ENCODE measurements at places on chromosomes 5 and 9.
A peak's percentile ranks its signal among the peaks of the same experiment; 100 is the strongest.

DNA sequence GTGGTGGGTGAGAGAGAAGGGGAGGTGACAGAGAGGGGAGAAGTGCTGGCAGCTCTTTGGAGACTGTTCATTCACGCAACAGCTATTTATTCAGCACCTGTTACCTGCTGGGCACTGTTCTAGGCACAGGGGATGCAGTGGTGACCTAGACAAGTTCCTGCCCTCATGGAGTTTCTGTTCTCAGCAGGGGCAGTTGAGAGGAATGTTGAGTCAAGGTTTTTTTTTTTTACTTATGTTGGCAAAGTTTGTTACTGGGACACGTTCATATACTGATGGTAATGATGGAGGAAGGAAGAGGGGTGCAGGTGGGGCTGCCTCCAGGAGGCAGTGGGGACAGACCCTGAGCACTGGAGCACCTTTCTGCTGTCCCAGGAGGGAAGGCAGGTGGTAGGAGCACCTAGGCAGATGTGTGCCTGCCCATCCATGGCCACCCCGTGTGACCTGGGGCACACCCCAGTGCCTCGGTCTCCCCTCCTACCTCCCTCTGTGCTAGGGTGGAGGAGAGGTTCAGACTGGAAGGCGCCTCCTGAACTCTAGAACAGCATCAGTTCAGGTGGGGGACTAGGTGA is 49.4 kb upstream of the SLC25A51 start:
- DNase-seq = no peak

- DNase-seq = peak; percentile 37
Observed at GRCh38 chr9:134597957-134598883, 43.4 kb upstream of the COL5A1 start.

GRCh38 chr9:26043431-26043830 is 365.2 kb upstream of the TUSC1 start:
- DNase-seq = no peak

GRCh38 chr9:132733260-132733815 is 63.1 kb downstream of the GTF3C4 start:
- no peak for DNase-seq

DNA sequence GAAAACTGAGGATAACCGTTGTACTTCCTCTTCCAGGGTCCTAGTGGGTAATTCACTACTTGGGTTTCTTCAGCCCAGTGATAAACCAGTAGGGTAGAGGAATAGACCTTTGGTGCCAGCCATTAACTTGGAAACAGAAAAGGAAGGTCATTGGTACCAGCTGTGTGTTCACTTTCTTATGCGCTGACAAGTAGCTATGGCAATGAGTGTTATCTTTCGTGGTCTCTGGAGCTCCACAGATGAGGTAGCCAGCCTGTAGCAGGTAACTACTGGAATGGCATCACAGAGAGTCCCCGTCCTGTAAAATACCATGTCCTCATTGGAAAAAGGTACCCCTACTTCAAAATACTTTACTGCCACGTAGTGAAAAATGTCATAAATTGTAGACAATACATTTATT is 2.3 kb downstream of the UHRF2 start:
- DNase-seq = peak; percentile 57

All from common myeloid progenitor, CD34-positive (primary cell).